Left forelimb (tissue), 1 donor: ENCODE measurements at places on chromosomes 12 and 14.

GRCh38 chr14:71469643-71470335 lies 462.4 kb upstream of the RGS6 start:
- DNase-seq = no peak

- DNase-seq = no peak
Observed at GRCh38 chr14:81432219-81432661, 32.1 kb upstream of the STON2 start.

- no peak for DNase-seq
Observed at GRCh38 chr14:64877846-64878245, 1.9 kb downstream of the SPTB start.

DNA sequence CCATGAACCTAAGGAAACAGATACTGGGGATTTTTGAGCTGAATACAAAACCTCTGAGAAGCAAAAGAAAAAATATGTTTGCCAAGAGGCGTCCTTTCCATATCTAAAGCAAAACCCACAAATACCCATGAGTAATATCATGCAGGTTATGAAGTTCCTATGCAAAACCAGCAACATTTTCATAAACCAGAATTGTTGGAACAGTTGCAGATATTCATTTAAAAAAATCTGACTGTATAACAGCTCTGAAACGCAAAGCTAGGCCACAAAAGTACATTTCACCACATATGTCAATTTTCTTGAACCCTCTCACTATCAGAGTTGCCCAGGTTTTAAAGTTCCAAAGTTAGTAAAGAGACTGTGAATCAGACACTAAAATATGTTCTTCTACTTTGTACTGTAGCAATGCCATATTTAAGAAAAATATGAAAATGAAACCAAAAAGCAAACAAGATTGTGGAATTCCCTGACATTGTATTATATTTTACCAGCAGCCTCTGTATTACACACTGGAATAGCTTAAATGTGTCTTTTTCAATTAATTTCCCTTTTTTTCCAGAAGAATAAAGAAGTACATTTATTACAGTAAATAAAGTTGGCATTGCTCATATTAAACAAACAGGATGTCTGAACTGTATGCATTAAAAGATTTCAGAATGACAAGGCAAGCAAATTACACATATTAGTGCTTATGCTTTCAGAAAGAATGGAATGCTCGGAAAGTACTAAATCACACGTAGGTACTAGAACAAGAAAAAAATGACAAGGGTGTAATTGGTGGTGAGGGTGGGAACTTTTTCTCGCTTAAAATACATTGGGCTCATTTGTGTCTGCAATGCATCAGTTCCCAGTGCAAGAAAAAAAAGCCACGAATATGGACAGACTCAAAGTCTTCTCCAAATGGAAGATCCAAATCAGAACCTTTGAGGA lies 33.6 kb upstream of the HIF1A start:
- no peak for DNase-seq

- no peak for DNase-seq
Observed at GRCh38 chr12:93173178-93173957, 204.4 kb upstream of the NUDT4 start.

- DNase-seq = no peak
Observed at GRCh38 chr12:3256103-3256631, 179.0 kb downstream of the TSPAN9 start.

- no peak for DNase-seq
Observed at GRCh38 chr14:68527329-68527851, 265.5 kb downstream of the ZFP36L1 start.

- DNase-seq = no peak
Observed at GRCh38 chr14:99507860-99508640, 26.8 kb downstream of the CCNK start.

- DNase-seq = no peak
Observed at GRCh38 chr14:102824832-102825231, 47.6 kb downstream of the TRAF3 start.

DNA sequence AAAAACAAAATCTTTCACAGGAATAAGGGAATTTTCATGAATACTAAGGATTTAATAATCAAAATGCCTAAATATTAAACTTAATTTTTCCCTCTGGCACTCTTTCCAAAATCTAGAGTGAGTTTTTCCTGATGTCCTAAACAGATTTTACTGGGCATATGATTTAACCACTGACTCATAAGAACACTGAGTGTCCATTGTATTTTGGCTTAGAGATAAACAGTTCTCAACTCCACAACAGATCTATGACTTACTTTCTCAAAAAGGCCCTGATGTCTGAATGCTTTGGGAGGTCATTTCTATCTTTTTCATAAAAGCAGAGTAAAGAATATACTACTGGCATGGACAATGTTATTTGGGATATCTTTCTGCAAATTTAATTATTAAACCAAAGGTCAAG lies 15.0 kb downstream of the TMBIM4 start:
- DNase-seq = no peak

DNA sequence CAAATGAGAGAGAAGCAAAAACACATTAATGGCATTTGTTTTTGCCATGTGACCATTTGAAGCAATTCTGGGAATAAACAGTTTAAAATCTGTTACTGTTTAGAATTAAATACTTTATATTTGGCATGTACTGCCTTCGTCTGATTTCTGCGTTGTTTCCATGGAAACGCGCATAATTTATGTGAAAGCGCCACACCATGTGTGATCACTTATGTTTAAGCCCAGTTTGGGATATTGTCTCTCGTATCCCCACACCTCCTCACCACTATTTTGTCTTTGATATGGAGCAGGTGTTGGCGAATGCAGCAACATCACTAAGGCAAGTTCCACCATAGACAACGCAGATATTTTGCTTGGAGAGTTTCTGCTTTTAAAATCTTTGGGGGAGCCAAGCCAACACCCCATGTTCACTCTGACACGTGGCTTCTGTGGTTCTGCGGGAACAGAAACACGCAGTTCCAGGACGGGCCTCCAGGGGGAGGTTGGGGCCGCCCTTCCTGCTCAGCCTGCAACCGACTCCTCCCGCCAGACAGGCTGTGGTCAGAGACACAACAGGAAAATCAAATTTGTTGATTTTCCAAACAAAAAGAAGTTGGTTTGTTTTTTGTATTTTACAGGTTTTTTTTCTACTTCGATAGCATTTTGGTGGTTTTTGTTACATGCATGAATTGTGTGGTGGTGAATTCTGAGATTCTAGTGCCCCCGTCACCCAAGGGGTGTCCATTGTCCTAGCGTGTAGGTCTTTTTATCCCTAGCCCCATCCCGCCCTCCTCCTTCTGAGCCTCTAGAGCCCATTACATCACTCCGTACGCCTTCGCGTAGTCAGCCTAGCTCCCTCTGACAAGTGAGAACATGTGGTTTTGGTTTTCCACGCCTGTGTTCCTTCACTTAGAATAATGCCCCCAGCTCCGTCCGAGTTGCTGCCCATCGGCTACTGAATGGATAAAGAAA lies 101.9 kb upstream of the SFSWAP start:
- peak; percentile 84 for DNase-seq

DNA sequence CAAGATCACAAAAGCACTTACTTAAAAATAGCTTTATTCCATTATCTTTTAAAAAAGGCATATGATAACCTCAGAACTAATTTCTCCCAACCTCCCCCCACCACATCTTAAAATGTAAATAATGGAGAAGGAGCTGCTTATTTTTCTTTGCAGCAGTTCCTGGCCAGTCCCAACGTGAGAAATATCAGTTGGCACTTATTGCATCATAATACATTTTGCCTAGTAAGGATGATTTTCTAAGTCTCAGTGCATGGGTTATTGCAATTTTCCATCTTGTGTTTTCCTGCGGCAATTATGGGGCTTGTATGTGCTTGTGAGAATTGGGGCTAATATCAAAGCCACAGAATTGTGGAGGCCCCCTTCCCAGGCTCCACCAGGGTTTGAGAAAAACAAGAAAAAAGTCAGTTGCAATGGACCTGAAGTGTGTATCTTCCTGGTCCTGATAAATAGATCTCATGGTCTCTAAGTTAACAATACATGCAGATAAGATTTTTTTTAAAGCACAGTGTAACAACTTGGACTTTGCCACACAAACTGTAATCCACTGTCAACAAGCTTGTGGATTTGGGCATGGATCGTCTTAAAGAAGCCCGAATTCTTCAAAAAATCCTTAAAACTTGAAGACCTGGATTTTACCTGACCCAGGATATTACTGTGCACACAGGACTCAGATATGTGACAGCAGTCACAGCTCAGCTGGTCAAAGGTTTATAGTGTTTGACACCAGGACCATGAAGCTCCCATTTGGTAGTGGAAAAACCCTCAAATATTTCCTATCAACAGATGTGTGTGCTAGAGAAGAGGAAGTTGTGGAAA lies 2.8 kb upstream of the WSB2 start:
- no peak for DNase-seq

GRCh38 chr12:29309320-29309902 lies 71.6 kb downstream of the ERGIC2 start:
- no peak for DNase-seq

DNA sequence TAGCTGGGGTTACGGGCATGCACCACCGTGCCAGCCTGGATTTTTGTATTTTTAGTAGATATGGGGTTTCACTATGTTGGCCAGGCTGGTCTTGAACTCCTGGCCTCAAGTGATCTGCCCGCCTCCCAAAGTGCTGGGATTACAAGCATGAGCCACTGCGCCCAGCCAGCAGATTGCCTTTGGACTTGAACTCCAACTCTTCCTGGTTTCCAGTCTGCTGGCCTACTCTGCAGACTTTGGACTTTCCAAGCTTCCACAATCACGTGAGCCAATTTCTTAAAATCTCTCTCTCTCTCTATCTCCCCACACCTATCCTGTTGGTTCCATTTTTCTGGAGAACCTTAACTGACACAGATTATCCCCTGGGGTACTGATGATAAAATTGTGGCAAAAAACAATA lies 55.0 kb downstream of the EMP1 start:
- DNase-seq = no peak

- no peak for DNase-seq
Observed at GRCh38 chr12:53492188-53492587, 7.1 kb downstream of the MAP3K12 start.
